Memory B cell (primary cell): ENCODE measurements at places on chromosomes 6 and 20.
A peak's percentile ranks its signal among the peaks of the same experiment; 100 is the strongest.

- peaks cover 2% of the 10 kb centered on the region for H3K27me3 ChIP-seq
- peaks cover 8% of the 10 kb centered on the region for H3K36me3 ChIP-seq
- peaks cover 34% of the 10 kb centered on the region for H3K4me1 ChIP-seq
- peak overlapping the region; percentile 86 for H3K27ac ChIP-seq
- no peak for DNase-seq
- H3K4me3 ChIP-seq: no peak overlapping the region
Measured at GRCh38 chr20:64092258-64093012, 8.2 kb upstream of the LKAAEAR1 start.

GRCh38 chr20:11712639-11713160 is 205.0 kb upstream of the BTBD3 start:
- no peak overlapping the region for H3K4me3 ChIP-seq
- no peaks in the 10 kb centered on the region for H3K4me1 ChIP-seq
- no peak overlapping the region for H3K27ac ChIP-seq
- no peaks in the 10 kb centered on the region for H3K27me3 ChIP-seq

DNA sequence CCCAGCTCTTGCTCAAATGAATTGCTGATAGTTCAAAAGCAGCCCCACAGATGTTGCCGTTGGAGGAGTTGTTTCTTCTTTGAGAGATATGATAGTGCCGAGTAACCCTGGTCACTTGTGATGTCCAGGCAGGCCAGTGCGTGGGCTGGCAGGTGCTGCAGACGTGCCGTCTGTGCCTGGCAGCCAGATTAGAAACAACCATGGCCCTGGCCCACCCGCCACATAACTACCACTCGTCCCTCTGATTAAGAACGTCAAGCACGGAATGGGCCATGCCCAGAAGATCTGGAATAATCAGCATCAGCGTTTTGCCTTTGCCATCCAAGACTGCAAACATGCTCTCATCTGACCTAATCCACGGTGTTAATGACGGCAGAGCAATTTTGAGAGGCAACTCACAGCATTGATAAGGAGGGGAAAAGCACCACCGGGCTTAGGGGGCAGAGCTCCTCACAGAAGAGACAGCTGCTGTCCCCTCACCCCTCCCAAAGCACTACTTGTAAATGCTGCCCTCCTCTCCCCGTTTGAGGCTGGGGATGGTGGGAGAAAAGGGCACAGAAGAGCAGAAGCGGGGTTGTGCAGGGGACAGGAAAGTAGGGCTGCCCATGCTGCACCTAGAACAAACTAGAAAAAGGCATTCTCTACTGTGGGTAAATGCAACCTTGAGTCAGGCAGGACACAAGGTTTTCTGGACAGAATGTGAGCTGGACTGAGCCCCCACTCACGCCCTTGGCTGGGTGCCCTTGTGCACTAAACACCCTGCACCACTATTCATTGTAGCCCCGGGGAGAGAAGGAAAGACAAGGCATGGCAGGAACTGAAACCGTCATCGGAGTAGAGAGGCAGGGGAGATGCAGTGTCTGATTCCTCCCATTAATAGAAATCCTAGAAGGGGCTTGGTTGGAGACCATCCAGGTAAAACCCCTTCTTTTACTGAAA is 5.3 kb upstream of the CPNE5 start:
- no peak overlapping the region for H3K4me3 ChIP-seq
- no peak overlapping the region for H3K27ac ChIP-seq
- no peak for DNase-seq
- peaks cover 3% of the 10 kb centered on the region for H3K27me3 ChIP-seq
- no peaks in the 10 kb centered on the region for H3K4me1 ChIP-seq

DNA sequence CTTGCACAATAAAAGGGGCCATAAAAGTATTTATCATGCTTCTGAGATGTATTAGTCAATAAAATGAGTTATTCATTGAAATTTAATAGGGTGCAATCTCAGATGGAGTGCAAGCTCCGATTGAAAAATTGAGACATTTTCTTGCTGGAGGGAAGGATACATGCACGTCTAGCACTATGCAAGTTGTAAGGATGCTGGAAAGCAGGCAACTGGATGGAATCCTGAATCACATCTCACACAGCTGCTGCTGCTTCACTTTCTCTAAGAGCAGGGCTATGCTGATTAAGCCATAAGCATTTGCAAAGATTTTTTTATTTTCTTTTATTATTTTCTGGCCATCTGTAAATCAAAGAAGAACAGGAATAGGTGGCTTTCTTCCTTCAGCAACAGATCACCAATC is 308.8 kb upstream of the EPHA7 start:
- no peaks in the 10 kb centered on the region for H3K36me3 ChIP-seq
- no peak for DNase-seq
- H3K27me3 ChIP-seq: no peaks in the 10 kb centered on the region
- no peak overlapping the region for H3K4me3 ChIP-seq
- H3K4me1 ChIP-seq: no peaks in the 10 kb centered on the region

GRCh38 chr20:37986873-37987601 is 46.2 kb downstream of the TTI1 start:
- no peak for DNase-seq
- H3K27ac ChIP-seq: no peak overlapping the region
- H3K27me3 ChIP-seq: no peaks in the 10 kb centered on the region
- no peak overlapping the region for H3K4me3 ChIP-seq

DNA sequence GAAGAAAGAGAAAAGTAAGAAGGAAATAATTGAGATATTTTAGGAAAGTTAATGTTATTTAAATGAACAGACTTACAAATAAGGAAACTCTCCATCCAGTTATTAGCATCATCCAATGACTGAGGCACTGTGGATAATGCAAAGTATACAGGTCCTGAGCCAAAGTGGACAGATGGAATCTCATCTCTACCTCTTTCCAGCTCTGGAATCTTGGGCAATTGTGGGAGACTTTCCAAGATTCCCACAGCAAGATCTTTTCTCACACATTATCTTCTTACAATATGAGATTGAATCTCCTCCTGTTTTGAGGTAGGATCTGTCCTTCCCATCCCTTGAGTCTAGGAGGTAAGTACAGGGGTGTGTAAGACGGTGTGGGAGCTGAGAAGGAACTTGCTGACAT is 28.9 kb downstream of the HTR1E start:
- no peaks in the 10 kb centered on the region for H3K4me1 ChIP-seq
- no peak for DNase-seq
- no peaks in the 10 kb centered on the region for H3K36me3 ChIP-seq
- H3K4me3 ChIP-seq: no peak overlapping the region

DNA sequence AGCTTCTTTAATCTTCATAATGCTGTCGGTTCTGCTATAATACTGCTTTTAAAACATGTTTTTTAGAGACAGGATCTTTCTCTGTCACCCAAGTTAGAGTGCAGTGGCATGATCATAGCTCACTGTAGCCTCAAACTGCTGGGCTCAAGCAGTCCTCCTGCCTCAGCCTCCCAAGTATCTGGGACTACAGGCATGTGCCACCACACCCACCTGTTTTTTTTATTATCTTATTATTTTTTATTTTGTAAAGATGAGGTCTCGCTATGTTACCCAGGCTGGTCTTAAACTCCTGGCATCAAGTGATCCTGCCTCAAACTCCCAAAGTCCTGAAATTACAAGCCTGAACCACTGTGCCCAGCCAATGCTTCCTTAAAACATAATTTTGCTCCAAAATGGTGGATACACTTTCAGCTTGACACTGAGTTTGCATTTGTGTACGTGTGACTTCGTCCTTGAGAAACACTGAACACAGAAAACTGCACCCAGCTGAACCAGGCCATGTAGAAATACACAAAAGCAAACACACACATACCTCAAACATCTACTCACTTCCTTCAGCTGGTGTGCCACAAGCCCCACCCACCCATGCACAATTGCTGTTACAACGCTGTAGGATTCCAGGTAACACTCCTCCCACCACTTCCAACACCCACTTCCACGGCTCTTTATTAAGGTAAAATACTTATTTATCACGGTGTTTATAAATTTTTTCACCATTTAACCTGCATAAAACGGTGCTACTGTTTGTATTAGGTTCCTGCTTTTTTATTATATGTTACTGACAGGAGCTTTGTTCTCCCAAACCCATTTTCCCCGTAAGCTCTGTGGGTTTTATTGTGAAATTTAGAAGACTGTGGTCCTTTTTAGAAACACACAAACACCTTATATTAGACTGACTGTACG is 109.1 kb downstream of the TSHZ2 start:
- H3K4me1 ChIP-seq: peaks cover 5% of the 10 kb centered on the region
- H3K36me3 ChIP-seq: no peaks in the 10 kb centered on the region
- H3K27me3 ChIP-seq: no peaks in the 10 kb centered on the region
- no peak for DNase-seq
- H3K27ac ChIP-seq: no peak overlapping the region

DNA sequence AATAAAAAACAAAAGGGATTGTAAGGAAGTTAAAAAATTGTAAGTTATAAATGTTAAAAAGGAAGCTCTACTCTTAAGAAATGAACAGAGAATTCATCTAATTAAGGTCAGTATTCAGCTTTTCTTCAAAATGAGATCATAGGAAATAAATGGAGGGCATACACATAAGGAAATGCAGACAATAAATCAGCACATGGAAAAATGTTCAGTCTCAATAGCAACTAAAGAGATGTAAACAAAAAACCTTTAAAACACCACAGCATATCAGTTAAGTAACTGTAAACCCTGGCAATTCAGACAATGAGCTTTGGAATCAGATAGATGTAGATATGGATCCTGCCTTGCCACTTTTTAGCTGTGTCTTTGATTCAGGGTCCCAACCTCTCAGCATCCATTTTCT is 24.0 kb upstream of the CLIC5 start:
- peaks cover 7% of the 10 kb centered on the region for H3K27me3 ChIP-seq
- H3K4me3 ChIP-seq: no peak overlapping the region
- H3K27ac ChIP-seq: no peak overlapping the region
- no peaks in the 10 kb centered on the region for H3K36me3 ChIP-seq

DNA sequence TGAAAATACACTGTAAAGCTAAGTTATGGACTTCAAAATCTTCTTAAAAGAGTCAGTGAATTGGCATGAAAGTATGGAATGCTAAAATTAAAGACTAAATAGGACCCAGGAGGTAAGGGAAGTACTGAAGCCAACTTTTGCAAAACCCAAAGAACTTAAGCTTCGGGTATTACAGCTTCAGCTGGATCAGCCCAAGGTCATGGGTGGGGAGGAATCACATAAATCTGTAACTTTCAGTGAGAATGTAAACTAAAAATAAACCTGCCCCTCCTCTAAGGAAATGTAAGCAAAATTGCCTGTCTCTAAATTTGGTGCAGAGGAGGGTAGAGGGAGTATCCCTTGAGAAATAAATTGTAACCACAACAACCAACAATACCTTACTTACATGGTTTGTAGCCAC is 4.4 kb upstream of the MUC21 start:
- no peak overlapping the region for H3K4me3 ChIP-seq
- H3K36me3 ChIP-seq: no peaks in the 10 kb centered on the region
- no peak for DNase-seq
- peaks cover 6% of the 10 kb centered on the region for H3K4me1 ChIP-seq
- H3K27me3 ChIP-seq: peaks cover 26% of the 10 kb centered on the region

GRCh38 chr6:101226677-101227135 is 166.8 kb upstream of the GRIK2 start:
- H3K27ac ChIP-seq: no peak overlapping the region
- H3K27me3 ChIP-seq: no peaks in the 10 kb centered on the region
- no peaks in the 10 kb centered on the region for H3K36me3 ChIP-seq
- DNase-seq: no peak
- no peaks in the 10 kb centered on the region for H3K4me1 ChIP-seq

- no peaks in the 10 kb centered on the region for H3K36me3 ChIP-seq
- H3K27me3 ChIP-seq: no peaks in the 10 kb centered on the region
- no peak overlapping the region for H3K27ac ChIP-seq
- DNase-seq: no peak
Measured at GRCh38 chr20:53855733-53856132, 214.7 kb downstream of the BCAS1 start.

GRCh38 chr20:18259730-18260129 is 28.6 kb upstream of the ZNF133 start:
- no peak overlapping the region for H3K4me3 ChIP-seq
- peaks cover 4% of the 10 kb centered on the region for H3K27me3 ChIP-seq
- no peaks in the 10 kb centered on the region for H3K36me3 ChIP-seq
- H3K27ac ChIP-seq: no peak overlapping the region

- peaks cover 50% of the 10 kb centered on the region for H3K4me1 ChIP-seq
- H3K4me3 ChIP-seq: no peak overlapping the region
- H3K27me3 ChIP-seq: no peaks in the 10 kb centered on the region
- H3K27ac ChIP-seq: peak overlapping the region; percentile 23
Measured at GRCh38 chr20:539191-539590, 4.4 kb downstream of the CSNK2A1 start.

DNA sequence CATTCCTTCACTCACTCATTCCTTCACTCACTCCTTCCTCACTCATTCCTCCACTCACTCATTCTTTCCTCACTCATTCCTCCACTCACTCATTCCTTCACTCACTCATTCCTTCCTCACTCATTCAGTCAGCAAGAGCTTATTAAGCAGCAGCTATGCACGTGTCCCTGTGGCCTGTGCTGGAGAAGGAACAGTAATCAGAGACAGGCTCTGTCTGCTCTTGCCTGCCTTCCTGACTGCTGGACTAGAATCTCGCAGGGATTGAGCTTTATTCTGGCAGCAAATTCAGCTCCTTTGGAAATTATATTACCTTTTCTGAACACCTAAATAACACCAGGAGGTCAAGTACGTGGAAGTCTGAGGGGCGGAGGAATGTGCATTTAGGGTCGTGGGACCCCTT is 138.9 kb upstream of the AGPAT4 start:
- H3K36me3 ChIP-seq: no peaks in the 10 kb centered on the region
- no peaks in the 10 kb centered on the region for H3K4me1 ChIP-seq
- no peak overlapping the region for H3K4me3 ChIP-seq
- no peak for DNase-seq
- peaks cover 4% of the 10 kb centered on the region for H3K27me3 ChIP-seq

GRCh38 chr20:32634041-32634805 is 39.5 kb downstream of the C20orf203 start:
- H3K36me3 ChIP-seq: no peaks in the 10 kb centered on the region
- no peaks in the 10 kb centered on the region for H3K4me1 ChIP-seq
- H3K27ac ChIP-seq: no peak overlapping the region
- DNase-seq: no peak

DNA sequence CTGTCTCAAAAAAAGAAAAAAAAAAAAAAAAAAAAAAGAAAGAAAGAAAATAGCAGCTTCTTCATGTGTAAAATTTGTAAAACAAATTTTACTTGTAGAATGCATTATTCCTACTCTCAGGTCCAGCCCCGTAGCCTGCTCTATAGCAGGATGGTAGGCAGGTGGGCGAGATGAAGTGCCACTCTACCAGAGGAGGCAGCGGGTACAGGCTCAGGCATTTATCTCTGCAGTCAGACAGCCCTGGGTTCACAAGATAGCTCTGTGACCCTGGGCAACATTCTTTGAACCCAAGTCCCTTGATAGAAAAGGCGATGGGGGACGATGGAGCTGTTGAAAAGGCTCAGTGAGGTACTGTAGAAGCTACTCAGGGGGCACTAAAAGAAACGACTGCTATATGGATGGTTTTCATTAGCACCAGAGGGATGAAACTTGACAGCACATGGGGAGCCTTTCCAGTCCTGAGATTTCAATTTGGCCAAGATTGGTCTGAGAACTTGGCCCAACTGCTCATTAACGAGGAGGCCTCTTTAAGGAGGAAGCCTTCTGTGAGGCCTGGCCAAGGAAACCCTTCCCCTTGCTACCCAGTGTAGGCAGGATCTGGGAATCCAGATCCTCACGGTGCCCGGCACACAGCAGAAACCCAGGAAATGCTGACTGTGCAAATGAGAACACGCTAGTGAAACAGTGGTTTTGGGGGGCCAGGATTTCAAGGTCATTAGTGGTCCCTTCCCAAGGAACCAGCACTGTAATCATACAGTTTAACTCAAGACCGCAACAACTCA is 63.1 kb downstream of the MYH7B start:
- no peak for DNase-seq
- no peak overlapping the region for H3K27ac ChIP-seq
- no peaks in the 10 kb centered on the region for H3K27me3 ChIP-seq
- H3K4me3 ChIP-seq: no peak overlapping the region
- H3K36me3 ChIP-seq: peaks cover 22% of the 10 kb centered on the region
- peaks cover 14% of the 10 kb centered on the region for H3K4me1 ChIP-seq
